ENCODE measurements at places on chromosomes 3 and 15.

DNA sequence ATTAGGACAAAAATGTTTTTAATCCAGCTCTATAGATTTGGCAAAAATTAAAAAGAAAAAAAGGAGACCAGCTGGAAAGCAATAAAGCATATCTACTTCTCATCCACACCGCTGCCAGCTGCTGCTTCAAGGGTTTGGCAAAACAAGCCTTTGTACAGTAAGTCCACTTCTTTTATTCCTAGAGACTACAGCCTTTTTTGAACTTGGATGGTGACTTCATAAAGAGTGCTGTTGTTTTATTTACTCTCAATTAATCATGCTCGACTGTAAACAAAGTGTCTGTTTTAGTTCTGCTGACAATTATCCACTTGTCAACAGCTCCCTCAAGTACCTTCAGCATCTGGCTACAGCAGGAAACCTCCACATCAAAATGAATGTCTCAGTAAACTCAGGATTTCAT, 12.3 kb upstream of the FOXB1 start:
- DNase-seq: no peak

GRCh38 chr3:10248184-10248983, at the start of gene TATDN2:
Gene TATDN2 (plus strand): TSS chr3:10248459. CDS start chr3:10249201, 742 bp downstream.
- DNase-seq: peak; percentile 89

- DNase-seq: no peak
These were observed 268.6 kb downstream of the RORA start for GRCh38 chr15:60960517-60960916.

GRCh38 chr3:46700772-46701171, 420 bp upstream of the TMIE start:
- no peak for DNase-seq

GRCh38 chr3:141103067-141103466, 51.9 kb downstream of the SPSB4 start:
- DNase-seq: no peak

GRCh38 chr15:71883447-71883846, 73.1 kb downstream of the NR2E3 start:
- no peak for DNase-seq

DNA sequence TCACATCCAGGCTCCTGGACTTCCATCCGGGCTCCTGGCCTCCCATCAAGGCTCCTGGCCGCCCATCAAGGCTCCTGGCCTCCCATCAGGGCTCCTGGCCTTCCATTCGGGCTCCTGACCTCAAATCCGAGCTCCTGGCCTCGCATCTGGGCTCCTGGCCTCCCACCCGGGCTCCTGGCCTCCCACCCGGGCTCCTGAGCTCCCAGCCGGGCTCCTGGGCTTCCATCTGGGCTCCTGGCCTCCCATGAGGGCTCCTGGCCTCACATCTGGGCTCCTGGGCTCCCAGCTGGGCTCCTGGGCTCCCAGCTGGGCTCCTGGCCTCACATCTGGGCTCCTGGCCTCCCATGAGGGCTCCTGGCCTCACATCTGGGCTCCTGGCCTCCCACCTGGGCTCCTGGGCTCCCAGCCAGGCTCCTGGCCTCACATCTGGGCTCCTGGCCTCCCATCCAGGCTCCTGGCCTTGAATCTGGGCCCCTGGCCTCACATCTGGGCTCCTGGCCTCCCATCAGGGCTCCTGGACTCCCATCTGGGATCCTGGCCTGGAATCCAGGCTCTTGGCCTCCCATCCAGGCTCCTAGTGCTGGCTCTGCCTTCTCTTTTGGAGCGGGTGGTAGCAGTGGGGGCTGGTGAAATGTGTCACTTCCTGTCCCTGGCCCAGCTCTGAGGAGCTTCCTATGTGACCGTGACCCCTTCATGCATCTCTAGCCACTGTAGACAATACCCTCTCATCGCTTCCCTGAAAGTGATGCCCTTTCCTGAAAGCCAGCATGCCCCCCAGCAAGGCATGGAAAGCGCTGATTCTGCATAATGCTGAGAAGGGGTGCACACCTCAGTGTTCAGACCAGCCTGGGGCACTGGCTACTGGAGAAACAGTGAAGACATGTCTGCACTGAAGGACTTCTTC, 62.7 kb upstream of the BLM start:
- no peak for DNase-seq

- no peak for DNase-seq
These were observed 42.5 kb downstream of the CA12 start for GRCh38 chr15:63339006-63339766.

DNA sequence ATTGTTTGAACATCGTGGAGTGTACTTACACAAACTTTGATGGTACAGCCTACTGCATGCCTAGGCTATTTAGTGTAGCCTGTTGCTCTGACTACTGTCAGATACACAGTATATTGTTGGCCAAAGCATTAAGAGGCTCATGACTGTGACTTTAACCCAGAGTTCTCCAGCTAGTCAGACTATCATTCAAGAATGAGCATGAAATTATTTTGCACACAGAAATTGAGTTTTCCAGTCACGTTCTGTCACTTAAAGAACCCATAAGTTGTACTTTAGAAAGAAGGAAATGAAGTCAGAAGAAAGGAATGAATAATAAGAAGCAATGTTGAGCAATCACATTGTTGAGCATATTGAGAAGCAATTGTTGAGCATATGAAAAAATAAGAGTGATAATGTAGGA, 37.6 kb upstream of the SLC22A13 start:
- DNase-seq: no peak

GRCh38 chr3:2976212-2976611, 134.0 kb downstream of the IL5RA start:
- no peak for DNase-seq

DNA sequence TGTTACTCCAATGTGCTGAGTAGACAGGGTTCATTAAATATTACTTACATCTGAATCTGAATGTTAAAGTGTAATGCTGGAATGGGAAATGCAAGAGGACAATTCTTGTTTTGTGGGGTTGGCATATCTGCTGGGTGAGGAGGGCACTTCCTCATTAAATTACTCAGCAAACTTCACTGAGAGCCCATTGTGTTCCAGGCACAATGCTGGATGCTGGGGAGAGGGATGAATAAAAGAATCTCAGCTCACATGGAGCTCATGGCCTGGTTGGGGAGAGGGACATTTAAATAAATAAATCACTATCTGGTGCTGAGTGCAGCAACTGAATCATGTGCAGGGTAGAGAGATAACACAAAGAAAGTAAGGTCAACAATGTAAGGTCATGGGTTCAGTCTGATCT, 199.2 kb upstream of the CFAP20DC start:
- DNase-seq: no peak

DNA sequence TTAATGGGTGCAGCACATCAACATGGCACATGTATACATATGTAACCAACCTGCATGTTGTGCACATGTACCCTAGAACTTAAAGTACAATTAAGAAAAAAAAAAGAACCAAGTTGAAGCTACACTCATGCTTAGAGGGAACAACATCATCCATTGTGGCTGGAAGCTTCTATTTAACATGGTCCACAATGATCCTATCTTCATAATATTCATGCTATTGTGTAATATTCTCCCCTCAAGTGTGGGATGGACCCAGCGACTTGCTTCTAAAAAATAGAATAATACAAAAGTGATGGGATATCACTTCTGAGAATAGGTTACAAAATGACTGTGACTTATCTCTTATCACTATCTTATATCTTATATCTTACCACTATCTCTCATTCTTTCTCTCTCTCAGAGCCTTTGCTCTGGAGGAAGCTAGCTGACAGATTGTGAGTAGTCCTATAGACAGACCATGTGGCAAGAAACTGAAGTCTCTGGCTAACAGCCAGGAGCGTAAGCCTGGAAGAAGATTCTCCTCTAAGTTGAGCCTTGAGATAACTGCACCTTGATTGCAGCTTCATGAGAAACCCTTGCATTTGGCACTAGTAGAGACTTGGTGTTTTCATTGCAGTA, 198.5 kb upstream of the MRPL3 start:
- no peak for DNase-seq

DNA sequence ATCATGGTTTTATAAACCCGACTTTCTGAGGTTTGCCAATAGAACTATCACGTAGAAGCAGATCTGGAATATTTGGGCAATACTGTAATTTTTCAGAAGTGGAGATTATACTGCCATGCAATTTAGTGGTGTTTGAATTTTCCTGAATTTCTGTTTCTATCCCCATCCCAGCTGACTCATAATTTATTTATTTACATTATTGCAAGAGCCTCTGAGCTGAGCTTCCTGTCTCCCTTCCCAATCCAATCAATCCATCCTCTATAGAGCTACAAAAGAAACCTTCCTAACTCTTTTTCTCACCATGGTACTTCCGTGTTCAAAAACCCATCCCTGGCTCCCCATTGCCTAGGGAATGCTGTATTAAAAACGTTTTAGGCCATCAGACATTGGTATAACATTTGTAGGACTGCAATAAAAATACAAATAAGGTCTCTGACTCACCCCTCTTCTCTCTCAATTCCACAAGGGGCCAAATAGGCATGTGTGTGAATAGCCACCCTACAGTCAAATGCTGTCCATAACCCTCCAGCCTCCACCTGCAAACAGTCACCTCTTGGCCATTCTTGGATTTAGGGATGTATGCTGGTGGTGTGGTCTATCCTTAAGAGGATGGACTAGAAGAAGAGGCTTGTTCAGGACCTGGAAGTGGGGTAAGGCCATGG, 190.7 kb downstream of the CD47 start:
- no peak for DNase-seq

DNA sequence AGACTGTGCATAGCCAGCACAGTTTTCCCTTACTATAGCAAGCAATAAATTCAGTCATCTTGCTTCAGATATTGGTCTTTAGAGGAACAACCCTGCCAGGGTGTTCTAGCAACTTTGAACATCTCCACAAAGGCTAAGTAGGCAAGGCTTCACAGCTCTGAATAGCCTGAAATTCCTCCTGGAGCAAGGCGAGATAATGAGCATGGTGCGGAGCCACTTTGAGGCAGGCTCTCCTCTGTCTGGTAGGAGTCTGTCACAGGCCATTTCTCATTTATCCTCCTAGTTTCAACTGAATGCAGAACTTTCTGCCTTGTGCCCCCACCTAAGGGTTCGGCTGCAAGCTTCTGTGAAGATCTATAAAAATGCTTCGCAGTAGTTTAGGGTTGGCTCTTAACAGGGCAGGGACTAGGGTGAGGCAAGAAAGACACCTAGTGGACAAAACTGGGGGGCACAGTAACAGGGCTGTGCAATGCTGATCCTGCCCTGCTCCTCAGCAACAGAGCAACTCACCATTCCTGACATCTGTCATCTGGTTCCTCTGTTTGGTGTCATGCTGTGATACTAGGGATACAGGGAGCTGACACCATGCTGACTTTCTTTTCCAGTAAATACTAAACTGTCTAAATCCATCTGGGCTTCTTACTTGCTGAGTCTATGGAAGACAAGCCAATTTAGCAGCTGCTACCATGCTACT, 16.6 kb upstream of the EHHADH start:
- no peak for DNase-seq

DNA sequence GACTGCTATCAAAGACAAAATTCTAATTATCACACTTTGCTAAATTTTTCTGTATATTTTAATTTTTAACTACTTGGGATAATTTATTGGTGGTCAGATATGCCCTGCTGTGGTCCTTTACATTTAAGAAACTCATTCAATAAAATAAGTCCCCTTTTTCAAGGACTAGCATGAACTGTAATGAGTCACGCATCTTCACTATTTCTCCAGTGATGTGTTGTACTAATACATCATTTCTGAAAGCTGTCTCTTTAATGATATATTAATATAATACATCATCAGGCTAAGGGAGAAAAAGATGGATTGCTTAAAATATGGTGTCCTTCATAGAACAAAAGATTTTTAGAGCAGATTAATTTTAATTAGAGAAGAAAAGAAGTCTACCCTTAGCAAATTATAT, 901.4 kb downstream of the DIPK2A start:
- no peak for DNase-seq

DNA sequence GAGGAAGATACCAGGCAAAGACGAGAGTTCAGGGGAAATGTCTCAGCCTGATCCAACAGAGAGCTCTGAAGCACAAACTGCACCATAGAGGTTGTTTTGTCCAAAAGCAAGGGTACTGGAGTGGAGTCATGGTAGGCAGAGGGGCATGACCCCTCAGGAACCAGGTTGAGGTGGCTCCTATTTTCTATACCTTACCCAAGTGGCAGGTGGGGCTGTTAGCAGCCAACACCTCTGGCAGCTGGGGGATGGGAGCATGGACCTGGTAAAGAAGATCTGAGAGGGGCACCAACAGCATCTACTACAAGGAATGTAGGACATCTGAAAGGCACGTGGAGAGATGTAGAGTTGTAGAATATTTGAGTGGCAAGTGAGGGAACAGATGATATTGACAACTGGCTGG, 85.2 kb downstream of the GAP43 start:
- no peak for DNase-seq

All from effector CD8-positive, alpha-beta T cell (primary cell).